ENCODE measurements at places on chromosomes 2 and 18.

GRCh38 chr2:106153781-106154180, 40.3 kb downstream of the UXS1 start:
- DNase-seq: no peak

GRCh38 chr18:70329071-70329470, 40.2 kb downstream of the SOCS6 start:
- DNase-seq: no peak

DNA sequence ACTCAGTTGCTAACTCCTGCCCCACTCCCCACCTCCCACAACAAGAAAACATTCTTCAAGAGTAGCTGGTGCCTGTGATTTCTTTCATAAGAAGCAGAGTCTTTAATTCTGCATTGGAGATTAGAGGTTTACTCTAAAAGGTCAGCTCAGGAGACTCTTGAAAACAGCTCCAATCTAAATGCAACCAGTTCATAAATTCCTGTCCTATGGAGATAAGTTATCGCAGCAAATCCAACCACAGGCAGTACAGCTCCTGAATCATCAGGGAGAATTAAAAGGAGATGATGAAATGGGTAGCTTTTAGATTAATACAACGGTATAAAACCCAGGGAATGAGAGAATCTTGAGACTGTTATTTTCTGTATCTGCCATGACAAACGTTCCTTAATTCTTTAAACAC, 130.7 kb downstream of the SOCS6 start:
- no peak for DNase-seq

DNA sequence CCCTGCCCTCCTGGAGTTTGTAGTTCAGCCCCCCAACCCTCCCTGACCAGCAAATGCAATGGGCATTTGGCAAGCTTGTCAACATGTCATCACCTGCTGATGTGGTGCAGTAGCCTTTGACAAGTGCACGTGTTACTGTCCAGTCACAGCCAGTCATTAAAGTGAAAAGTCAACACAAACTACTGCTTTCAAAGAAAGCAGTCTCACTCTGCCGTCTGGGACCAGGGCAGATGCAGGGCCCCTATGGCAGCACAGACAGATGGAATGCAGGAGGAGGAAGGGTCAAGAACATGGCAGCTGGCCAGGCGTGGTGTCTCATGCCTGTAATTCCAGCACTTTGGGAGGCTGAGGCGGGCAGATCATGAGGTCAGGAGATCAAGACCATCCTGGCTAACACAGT, 222.4 kb upstream of the OSR1 start:
- DNase-seq: no peak

GRCh38 chr2:65435625-65436168, 3.3 kb upstream of the SPRED2 start:
- DNase-seq: no peak

DNA sequence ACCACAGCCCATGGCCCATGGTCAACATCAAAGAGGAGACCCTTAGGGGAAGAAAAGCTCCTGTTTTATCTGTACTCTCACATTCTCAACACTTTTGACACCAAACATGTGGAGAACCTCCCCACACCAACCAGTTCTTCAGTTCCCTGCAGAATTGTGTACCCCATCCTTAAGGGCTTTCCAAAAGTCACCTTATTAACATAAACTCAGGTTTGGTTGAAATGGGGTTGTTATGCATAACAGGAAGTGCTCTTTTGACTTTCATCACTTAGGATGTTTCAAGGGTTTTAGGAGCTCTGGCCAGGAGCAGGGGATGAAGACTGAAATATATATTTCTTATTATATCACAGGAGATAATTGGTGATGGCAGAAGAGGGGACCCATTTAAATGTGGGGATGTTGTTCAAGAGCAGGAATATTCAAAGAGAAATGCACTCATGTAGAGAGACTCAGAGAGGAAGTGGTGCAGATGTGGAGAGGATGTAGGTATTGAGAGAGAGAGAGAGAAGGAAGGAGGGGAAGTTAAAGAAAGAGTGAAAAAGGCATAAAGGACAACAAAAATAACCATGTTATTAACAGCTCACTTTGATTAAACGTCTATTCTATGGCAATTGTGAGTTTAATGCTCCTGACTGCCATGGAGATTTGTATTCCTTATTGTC, 35.2 kb downstream of the SP140L start:
- DNase-seq: no peak

- DNase-seq: no peak
These were observed 208.8 kb downstream of the CCDC178 start for GRCh38 chr18:33231474-33232317.

DNA sequence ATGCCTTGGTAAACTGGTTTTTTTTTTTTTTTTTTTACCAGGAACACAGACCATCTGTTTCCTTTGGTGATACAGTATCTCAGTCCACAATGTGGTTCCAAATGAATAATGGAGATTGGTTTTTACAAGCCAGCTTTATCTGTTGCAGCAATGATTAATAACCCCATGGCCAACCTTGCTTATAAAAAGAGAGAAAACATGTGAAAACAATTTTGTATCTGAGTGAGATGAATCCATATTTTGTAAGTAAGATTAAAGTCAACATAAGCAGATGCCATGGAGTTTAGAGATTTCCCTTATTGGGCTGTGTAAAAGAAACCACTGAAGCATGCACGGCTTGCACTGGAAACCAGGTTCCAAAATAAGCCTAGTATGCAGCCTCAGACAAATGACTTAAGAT, 108.6 kb upstream of the CNTNAP5 start:
- no peak for DNase-seq

- no peak for DNase-seq
These were observed 127.4 kb upstream of the CTDP1 start for GRCh38 chr18:79552140-79552631.

- DNase-seq: no peak
These were observed 188.7 kb downstream of the FTCDNL1 start for GRCh38 chr2:199662255-199662654.

DNA sequence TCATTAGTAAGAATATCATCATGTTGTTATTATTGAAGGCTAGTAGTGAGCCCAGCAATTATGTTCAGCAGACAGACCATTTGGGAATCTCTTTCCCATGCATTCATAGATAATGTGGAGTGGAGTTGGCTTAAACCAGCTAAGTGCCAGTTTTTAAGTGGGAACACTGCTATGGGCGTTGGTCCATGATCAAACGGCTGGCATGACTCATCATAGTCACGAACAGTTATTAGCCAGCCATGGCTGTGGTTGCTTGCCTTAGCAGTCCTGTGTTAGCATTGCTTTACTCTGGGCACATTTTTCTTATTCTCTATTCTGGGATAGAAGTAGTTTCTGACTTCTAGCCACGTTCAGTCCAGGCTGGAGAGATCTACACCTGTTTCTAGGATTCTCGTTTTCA, 17.7 kb downstream of the EIF4E2 start:
- DNase-seq: no peak

DNA sequence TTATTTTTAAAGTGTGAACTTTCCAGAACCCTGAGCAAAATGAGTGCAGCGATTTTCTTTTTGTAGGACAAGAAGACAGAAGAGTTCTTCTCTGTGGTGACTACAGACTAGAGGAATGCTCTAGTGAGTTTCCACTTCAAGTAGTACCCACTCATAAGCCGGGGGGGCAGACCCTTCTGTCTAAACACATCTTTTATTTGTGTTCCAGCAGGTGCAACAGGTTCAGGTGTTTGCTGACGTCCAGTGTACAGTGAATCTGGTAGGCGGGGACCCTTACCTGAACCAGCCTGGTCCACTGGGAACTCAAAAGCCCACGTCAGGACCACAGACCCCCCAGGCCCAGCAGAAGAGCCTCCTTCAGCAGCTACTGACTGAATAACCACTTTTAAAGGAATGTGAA, 25.2 kb downstream of the PTRHD1 start:
- no peak for DNase-seq

DNA sequence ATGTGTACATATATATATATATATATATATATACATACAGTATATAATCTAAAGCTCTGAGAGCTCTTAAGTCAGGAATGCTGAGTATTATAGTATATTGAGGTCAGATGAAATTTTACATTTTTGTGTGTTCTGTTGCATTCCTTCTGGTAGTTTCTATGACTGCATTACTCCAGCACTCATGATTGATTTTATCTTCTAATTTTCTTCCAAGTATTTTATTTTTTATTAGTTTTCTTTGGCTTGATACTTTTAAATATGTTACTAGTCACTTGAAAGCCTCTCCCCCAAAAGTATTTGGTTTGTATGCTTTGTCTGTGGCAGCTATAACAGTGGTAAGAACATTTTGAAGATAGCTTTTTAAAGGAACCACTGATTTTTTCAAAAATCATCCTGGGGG, 25.0 kb downstream of the METTL21A start:
- DNase-seq: no peak

- DNase-seq: no peak
These were observed 51.8 kb downstream of the PSD4 start for GRCh38 chr2:113225263-113226259.

DNA sequence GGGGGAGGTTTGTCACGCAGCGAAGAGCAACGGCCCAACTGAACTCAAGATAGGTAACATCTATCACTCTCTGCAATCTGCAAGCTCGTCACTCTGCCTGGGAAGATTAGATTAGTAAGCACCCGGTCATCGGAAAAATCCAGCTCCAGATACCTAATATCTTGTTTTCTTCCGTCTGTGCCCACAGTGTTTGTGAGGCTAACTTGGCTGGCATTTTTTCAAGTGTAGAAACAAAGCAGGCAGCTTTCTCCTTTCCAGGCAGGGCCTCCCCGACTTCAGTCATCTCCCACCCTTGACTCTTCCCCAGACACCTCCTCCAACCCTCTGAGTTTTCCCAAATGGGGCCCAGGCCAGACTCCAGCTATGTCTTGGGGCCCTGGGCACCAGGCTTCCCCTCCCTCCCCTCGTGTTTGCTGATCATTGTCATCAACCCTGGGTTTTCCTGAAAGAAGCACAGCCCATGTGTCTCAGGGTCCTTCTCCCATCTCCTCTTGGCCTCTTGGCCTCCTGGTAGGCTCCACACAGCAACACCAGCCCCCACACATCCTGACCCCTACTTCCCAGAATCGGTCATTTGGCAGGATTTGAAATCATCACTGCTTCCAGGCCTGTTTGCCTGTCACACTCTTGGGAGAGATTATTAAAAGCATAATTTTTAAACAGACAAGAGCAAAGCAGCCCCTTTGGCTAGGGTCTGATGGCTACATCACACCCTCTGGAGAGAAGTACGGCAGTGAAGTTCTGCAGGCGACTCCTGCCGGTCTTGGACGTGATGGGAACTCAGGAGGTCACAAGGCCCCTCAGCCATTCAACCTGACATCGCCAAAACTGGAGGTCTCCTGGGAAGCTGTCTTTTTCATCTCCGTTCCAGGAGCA, 144.9 kb upstream of the ID2 start:
- DNase-seq: no peak

- no peak for DNase-seq
These were observed at the start of gene LRP2 for GRCh38 chr2:169362118-169362893. LRP2 (minus strand) TSS chr2:169362534; CDS start chr2:169362399, 135 bp downstream.

DNA sequence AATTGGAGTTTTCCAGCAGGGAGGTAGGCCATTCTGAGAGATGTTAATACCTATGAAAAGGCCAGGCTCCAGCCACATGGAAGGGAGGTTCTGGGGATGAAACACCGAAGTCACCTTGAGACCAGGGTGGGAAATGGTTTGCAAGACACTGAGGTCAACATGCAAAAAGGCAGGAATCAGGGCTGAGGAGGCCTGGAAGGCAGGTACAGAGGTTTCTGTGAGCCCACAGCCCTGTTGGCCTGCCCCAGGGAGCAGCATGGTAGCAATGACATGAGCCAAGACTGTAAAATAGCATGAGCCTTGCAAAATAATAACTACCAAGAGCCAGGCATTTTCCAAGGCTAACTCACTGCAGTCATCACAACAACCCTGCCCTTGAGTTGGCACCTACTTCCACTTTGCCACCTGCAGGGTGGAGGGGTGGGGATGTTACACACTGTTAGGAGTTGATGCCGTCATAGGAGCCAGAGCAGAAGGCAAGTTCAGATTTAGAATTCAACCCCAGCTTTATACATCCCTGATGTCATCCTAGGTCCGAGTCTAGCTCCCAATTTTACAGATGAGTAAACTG, 61.3 kb downstream of the ZBTB7C start:
- DNase-seq: no peak
